Activated CD8-positive, alpha-beta T cell treated with anti-CD3 and anti-CD28 coated beads for 36 hours (primary cell): ENCODE measurements at places on chromosomes 2 and 18.

DNA sequence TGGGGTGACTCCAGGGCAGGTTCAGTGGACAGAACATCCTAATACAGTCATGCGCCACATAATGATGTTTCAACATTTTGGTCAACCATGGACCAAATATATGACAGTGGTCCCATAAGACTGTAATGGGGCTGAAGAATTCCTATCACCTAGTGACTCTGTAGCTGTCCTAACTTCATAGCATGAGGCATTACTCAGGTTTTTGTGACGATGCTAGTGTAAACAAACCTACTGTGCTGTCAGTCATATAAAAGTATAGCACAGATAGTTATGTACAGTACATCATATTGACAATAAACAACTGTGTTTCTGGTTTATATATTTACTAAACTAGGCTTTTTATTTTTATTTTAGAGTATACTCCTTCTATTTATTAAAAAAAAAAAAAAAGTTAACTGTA, 87.1 kb downstream of the CACNB4 start:
- no peak for DNase-seq

GRCh38 chr2:68110102-68110501, 47.3 kb upstream of the C1D start:
- no peak for DNase-seq

- DNase-seq = no peak
These were observed 27.7 kb upstream of the ELOA2 start for GRCh38 chr18:47063096-47063495.

DNA sequence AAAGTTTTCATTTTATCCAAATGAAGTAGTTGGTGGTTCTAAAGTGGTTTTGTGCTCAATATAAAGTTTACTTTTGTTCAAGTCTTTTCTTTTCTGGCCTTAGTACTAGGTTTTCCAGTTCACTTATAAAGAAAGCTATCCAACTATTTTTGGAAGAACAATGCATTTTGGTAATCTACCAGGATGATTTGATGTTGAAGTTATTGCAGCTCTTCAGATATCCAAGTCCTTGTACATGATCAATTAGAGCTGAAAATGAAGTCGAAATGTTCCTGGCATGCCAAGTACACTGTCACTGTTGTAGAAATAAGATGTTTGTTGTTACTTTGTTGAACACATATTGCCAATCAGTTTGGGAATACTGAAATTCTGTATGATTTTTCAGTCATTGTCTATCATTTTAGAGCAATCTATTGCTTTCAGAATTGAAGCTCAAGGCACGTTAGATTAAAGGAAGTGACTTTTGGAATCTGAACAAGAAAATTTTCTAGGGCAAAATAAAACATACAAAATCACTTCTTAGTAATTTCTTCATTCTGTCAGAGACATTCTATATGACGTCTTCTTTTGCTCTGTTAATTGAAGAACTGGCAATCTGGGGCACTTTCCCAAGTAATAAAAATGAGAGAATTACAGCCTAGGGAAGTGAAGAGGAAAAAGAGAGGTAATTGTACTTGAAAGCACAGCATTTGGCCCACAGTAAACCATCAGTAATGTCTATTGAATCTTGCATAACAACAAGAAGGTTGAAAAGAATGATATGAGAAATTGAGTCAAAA, 232.3 kb downstream of the MREG start:
- DNase-seq = no peak

GRCh38 chr2:205701509-205701908, 19.2 kb downstream of the NRP2 start:
- no peak for DNase-seq

- no peak for DNase-seq
These were observed 268.9 kb downstream of the TDRD15 start for GRCh38 chr2:21392649-21393048.

GRCh38 chr2:84231478-84231877, 227.6 kb downstream of the SUCLG1 start:
- no peak for DNase-seq

GRCh38 chr18:35236571-35237363, 4.1 kb upstream of the ZNF397 start:
- no peak for DNase-seq

- no peak for DNase-seq
These were observed 980.3 kb upstream of the CDH2 start for GRCh38 chr18:29157057-29157780.

- DNase-seq = peak; percentile 25
These were observed 587 bp downstream of the SUMO1 start for GRCh38 chr2:202237787-202238233.

- no peak for DNase-seq
These were observed 79.2 kb upstream of the PAPOLG start for GRCh38 chr2:60676706-60677330.

DNA sequence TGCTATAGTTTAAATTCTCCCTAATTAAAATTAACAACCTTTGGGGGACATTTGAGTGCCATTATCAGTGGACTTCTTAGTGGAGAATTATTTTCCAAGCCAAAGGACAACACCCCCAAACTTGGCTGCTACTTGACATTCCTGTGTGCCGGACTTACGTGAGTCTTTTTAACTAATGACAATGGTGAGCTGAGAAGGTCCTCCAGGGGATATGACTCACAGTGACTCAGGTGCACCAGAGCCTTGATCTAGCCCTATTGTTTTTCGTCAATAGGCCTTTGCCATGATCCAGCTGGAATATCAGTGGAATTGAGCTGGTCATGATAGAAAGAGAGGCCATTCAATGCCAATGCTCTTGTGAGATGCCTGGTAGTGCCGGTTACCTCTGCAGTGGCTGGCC, 118.1 kb upstream of the CXCR4 start:
- no peak for DNase-seq

DNA sequence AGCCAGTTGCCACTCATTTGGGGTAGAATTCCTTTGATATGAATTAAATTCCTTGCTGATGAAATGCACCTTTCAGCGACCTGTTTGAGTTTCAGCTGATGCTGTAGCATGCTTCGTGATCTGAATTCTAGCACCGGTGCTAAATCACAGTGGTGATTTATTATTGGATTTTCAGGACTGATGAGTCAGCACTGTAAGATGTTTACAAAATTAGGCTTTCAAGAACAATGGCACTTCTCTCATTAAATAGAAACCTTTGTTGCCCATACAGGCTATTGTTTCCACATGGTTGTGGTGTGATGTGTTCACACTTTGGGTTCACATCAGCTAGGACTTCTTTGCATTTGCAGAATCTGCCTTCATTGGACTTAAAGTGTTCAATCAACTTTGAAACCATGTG, 687.7 kb downstream of the ARHGAP15 start:
- no peak for DNase-seq

- no peak for DNase-seq
These were observed 41.7 kb downstream of the TEX44 start for GRCh38 chr2:231634412-231634811.

GRCh38 chr18:62080172-62080900, 106.5 kb downstream of the PIGN start:
- no peak for DNase-seq

GRCh38 chr2:42880738-42881690, 88.6 kb upstream of the HAAO start:
- no peak for DNase-seq

DNA sequence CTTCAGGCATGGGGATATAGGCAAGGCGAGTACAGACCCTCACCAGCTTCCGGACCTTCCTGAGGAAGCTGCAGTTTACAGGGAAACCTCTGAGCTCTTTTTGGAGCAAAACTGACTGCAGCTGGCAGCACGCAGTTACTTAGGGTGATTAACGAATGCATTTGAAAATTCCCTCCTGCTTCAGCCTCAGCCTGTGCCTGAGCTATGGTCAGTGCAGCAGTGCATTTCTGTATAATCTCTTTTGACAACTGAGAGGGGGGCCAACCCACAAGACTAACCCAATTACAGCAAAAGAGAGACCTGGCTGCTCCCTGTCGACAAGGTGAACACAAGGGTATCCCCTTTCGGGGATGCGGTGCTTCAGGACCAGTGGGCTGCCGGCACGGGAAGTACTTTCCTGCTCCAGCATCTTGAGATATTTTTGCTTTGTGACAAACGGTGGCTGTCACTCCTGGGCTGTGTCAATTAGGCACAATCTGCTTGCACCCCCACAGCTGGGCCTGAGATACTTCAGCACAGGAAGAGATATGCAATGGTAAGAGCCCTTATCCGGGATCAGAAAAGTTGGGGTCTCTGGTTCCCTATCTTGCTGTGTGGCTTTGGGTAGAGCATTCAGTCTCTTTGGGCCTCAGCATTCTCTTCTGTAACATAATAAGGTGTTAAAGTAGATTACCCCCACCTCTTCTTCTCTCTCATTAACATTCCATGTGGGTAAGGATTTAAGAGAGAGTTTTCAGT, 141.0 kb downstream of the TMEM17 start:
- DNase-seq = no peak

DNA sequence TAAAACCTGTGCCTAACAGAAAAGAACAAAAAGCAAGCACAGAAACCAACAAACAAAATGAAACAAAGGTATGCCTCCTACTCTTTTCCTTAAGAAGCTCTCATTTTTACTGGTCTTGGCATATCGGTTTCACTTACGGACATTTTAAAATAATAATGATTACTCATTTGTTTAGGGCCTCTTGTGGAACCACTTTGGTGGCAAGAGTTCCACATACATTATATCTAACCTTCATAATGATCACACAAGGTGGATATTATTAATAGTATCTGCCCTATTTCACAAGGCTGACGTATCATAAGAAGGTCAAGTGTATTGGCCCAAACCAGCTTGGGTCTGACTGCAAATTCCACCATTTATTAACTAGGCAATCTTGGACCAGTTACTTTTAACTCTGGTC, 304.7 kb downstream of the TCF4 start:
- no peak for DNase-seq

DNA sequence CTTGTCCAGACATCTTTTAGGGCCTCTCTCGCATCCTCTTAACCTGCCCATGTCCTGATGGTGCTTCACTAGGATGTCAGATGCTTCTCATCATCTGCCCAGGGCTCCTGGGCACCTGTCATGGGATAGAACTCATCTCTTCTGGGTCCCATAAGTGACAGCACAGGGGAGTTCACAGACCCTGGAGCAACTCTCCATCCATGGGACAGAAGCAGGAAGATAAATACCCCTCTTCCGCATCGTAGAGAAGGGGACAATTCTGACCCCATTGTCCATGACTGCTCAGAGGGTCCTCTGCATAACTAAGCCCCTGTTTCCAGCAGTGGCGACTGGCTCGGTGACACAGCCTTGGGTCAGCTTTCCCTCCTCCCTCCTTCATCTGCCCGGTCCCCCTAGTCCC, 82.3 kb downstream of the TWIST2 start:
- DNase-seq = no peak

DNA sequence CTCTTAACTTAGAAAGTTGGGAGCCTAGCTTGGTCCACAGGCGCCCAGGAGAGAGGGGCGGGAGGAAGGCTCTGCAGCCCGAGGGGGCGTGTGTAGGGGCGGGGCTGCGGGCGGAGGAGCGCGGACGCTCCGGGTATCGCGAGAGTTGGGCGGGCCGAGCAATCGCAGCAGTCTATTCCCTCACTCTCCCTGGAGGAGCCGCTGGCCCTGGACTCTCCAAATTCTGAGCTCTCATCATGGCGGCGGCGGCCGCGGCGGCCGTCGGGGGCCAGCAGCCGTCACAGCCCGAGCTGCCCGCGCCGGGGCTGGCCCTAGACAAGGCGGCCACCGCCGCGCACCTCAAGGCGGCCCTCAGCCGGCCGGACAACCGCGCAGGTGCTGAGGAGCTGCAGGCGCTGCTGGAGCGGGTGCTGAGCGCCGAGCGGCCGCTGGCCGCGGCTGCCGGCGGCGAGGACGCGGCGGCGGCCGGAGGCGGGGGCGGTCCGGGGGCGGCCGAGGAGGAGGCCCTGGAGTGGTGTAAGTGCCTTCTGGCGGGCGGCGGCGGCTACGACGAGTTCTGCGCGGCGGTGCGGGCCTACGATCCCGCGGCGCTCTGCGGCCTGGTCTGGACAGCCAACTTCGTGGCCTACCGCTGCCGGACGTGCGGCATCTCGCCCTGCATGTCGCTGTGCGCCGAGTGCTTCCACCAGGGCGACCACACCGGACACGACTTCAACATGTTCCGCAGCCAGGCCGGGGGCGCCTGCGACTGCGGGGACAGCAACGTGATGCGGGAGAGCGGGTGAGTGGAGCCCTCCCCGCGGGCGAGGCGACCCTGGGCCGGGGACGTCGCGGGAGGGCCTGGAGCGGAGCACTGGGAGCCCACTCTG, at the start of gene UBR3:
Gene UBR3 (plus strand): TSS at position 183 of the 869 bp plus-strand sequence. CDS start 54 bp downstream, at position 237.
- DNase-seq = peak; percentile 90

DNA sequence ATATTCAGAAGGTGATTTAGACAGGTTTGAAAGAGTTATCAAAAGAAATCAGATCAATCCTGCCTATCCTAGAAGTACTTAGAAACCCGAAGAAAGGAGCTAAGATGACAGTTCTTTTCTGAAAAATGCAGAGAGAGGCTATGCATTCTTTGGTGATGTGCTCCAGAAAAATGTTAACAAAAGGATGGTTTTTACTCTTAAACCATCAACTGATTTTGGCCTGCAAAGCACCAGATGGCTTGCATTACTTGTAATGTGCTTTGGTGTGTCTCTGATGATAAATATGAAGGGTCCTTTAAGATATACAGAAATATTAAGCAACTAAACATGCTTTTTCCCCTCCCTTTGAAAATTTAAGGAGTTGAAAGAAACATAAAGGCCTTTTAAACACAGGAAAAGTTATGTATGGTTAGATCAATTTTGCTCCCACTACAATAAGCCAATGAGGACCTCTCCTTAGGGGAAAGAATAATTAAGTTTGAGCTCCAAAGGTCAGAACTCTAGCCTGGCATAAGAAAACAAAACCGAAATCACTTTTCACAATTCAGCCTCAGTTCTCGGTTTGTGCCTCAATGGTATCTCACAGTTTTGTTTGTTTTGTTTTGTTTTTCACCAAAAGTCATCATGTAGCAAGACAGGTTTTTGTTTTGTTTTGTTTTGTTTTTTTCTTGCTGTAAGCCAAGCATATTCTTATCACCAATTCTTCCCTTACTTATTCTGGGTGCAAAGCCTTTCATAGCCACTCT, 302.4 kb upstream of the NT5C1B start:
- no peak for DNase-seq

- DNase-seq = no peak
These were observed 212.0 kb downstream of the CPS1 start for GRCh38 chr2:210768329-210768910.

GRCh38 chr18:50151926-50152325, 43.0 kb downstream of the MYO5B start:
- no peak for DNase-seq

GRCh38 chr2:147603447-147603846, 241.4 kb upstream of the ACVR2A start:
- no peak for DNase-seq

DNA sequence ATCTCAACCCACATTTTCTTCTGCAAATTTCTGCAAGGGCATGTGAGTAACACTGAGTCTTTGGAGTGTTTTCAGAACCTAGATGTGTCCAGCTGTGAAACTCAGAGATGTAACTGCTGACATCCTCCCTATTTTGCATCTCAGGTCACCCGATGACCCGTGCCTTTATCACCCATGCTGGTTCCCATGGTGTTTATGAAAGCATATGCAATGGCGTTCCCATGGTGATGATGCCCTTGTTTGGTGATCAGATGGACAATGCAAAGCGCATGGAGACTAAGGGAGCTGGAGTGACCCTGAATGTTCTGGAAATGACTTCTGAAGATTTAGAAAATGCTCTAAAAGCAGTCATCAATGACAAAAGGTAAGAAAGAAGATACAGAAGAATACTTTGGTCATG, 8.0 kb downstream of the UGT1A1 start:
- no peak for DNase-seq
